NCI-H1436 treated with DMSO at 0.1 percent for 48 hours (cell line): ENCODE measurements at places on chromosomes 7 and 10.

DNA sequence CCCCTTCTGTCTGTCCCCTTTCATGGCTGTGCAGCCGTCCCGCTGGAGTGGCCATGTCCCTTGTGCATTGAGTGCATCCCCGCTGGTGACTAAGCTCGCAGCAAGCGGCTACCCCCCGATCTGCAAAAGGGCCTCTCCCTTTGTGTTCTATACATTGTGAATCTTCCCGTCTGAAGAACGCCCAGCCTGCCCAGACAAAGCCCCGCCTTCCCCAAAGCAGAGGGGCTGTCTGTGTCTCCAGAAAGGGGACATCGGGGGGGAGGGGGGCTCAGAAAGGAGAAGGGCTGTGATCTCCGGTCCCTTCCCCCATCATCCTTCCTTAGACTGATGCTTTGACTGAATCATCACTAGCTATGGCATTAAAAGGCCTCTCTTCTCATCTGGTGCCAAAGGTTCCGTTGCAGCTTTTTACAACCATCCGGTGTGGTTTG is 11.9 kb downstream of the NPTX2 start:
- DNase-seq, result no peak

DNA sequence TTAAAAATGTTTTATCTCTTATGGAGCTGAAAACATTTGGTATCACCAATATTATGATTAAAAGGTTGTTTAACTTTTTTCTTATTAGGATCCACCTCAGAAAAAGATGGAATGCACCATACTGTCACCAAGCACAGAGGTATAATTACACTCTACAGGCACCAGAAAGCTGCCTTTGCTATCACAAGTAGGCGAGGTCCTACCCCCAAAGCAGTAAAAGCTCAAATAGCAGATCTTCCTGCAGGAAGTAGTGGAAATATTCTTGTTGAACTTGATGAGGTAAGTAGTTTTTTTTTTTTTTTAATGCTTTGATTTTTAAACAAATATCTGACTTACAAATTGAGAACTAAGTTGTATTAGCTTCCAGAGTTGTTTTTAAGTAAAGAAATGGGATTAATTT is 68.5 kb downstream of the BTAF1 start:
- no peak for DNase-seq

- no peak for DNase-seq
Observed at GRCh38 chr7:88317422-88317821, 10.7 kb upstream of the STEAP4 start.

DNA sequence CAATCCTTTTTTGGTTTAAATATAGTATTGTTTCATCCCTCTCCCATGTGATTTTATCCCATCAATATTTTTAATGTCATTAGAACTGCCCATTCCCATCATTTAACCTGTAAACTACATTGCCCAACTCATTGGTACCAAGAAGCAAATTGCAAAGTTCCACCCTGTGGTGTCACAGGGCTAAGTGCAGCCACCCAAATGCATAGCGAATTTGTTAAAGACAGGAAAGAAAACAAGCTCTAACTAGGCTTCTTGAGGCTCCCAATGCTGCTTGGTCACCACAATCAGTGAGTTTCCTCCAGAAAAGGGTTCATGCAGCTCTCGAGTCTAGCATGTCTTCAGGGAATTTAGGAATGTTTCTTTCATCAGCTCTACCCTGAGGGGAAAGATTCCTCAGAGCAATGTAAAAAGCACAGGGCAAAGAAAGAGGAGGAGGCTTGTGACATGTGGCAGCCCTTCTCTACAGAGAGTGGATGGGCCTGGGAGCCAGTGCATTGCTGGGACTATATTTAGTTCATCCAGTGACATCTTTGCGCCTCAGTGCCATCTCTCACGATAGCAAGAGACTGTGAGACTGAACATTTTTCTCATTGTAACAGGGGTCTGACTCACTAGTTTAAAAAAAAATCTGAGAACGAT is 58.1 kb downstream of the CAV1 start:
- no peak for DNase-seq

DNA sequence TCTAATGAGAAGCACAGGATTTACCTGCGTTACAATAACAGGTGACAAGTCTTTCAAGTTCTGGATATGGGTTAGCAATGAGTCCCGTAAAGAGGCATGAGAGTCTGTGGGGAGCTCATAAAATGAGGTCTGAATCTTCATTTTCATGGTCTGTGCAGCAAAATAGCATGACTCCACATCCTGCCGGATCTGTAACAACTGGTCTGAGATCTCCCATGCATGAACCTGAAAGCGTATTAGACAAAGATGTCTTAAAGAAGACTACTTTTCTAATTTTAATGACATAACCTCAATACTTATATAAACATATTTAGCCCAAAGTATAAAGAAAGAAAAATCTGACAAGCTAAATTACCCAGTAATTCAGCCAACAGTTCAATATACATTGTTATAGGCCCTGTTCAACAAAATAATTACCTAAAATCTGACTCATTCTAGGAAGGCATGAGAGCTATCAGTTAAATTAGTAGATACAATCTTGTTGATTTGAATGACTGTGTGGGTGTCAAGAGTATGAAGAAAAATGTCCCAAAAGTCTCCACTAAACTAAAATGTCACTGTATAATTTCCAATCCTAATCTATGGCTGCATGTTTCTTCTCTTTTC is 36.9 kb downstream of the TNPO3 start:
- no peak for DNase-seq

GRCh38 chr7:86939197-86939814 is 120.1 kb downstream of the ELAPOR2 start:
- DNase-seq, result no peak

- DNase-seq, result no peak
Observed at GRCh38 chr10:121414366-121415062, 183.7 kb downstream of the FGFR2 start.

DNA sequence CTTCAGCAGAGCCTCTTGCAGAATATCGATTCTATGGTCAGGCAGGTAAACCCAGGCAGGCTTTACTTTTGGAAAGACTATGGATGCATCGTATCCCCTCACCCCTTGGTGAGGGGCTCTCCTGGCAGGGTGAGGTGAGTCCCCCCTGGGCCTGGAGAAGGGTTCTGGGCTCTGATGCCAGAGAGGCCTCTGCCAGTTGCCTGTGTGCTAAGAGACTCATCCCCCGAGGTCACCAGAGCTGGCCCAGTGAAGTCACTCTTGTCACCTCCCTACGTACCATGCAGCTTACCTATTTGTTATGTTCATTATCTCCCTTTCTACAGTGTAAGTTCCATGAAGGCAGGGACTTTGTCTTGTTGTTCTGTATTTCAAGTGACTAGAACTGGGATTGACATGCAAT is 51.3 kb downstream of the TSPAN15 start:
- no peak for DNase-seq

- no peak for DNase-seq
Observed at GRCh38 chr7:91242097-91242844, 22.0 kb upstream of the FZD1 start.

DNA sequence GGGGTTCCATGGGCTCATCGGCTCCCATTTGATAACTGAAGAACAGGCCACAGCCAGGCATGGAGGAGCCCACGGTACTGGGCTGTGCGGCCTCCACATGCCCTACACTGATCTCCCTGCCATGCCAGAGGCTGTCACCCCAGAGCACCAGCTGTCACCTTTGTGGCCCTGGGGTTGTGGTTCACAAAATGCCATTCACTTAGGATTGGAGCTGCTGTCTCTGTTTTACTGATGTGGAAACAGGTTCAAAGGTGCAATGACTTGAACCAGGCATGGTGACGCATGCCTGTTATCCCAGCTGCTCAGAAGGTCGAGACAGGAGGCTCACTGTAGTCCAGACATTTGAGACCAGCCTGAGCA is 4.3 kb upstream of the UPK3B start:
- no peak for DNase-seq

DNA sequence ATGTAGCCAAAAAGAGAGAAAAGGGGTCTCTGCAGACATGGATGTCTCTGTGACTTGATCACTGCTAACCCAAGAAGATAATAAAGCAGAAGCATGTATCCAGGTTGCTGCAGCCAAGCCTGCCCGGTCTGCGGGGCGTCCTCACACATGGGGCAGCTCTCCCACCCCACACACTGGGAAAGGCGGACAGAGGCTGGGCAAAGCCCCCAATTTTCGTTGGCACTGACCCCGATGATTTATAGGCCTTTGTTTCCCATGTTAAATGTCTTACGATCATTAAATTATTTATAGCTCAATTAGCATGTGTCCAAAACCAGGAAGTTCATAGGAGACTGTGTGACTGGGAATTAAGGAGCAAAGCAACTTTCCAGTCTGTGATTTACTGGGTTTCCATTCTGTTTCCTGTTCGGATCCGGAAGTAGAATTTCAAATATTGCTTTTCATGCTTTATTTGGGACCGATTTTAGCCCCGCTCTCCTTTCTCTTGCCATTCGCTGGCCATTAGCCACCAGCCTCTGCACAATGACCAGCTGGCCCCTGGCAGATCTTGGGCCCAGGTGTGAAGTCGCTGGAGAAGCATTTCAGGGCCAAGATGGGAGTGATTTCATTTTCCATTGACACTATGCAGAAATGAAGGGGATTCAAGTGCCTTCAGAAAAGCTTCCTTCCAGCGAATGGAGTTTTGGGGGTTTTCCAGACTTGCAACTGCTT is 91.6 kb downstream of the EGFR start:
- no peak for DNase-seq

- no peak for DNase-seq
Observed at GRCh38 chr7:98630770-98631169, 13.7 kb downstream of the NPTX2 start.

- no peak for DNase-seq
Observed at GRCh38 chr10:102274062-102274461, 28.7 kb downstream of the GBF1 start.

- no peak for DNase-seq
Observed at GRCh38 chr7:44290252-44290620, 35.2 kb downstream of the CAMK2B start.

DNA sequence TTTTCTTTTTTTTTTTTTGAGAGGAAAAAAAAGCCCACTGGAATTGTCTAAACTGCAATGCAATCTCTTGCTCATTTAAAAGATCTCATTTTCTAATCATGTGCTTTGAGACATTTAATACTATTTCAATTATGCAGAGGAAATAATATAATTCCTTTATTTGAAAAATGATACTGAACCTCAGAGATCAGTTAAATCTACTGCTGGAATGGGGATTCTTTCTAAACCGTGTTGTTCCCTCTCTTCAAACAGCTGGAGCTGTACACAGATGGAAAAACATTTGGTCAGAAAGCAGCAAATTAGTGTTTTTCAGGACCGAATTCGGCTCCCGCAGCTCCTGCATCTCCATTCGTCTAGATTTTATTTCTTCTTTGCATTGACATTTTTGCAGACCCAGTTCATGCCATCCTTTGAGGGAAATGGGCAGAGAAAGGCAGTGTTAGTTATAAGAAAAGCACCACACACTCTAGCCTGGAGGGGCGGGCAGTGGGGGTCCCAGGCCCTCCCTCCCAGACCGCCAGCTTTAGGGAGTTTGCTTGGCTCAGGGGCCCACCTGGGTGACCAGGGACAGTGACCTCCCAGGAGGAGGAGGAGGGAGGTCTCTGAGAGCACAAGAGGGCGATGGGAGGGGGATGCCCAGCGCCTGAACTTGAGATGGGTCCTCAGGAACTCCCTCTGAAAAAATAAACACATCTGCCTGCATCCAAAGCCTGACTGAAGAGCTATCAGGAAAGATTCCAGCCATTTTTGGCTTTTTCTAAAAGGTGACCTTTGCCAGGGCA is 32.4 kb downstream of the TRIM8 start:
- no peak for DNase-seq

- DNase-seq, result no peak
Observed at GRCh38 chr7:30815951-30816644, 44.9 kb downstream of the MINDY4 start.

GRCh38 chr7:132666071-132666773 is 90.0 kb upstream of the PLXNA4 start:
- DNase-seq, result no peak

DNA sequence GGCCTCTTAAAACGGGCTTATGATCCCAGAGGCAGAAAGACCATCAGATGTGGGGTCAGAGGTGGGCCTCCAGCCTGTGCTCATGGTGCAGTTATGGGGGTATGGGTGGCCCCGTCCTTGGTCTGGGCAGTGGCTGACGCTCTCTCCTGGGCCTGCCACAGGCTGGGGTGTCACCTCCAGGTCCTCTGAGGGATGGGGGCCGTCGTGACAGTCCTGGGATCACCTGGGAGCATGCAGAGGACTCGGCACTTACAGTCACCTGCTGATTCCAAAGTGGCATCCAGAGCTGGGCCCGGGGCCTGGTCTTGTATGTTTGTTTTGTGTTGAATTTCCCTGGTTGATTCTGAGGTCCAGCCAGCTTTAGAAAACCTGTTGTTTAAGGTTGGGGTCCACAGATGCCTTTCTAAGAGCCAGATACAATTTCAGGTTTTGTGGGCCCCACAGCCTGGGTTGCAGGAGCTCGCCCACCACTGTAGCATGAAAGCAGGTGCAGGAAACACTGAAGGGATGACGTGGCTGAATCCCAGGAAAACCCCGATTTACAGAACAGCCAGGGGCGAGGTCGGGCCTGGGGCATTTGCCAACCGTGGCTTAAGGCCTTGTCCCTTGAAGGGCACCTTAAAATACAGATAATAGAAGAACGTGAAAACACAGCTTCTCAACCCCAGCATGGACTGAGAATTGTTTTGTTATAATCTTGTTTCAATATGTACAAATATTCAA is 170.7 kb upstream of the PPP2R2D start:
- no peak for DNase-seq

DNA sequence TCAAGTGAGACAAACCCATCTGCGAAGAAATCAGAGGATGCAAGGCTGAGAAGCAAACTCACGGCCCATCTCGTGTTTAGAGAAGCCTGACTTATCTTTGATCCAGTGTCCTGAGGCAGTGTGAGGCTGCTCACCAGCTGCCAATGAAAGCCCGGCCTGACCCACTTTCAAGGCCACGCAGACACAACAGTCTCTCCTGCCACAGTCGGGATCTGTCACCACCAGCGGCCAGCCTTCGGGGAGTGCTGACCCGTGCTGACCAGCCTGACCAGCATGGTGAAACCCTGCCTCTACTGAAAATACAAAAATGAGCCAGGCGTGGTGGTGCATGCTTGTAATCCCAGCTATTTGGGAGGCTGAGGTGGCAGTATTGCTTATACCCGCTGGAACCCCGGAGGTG is 7.4 kb upstream of the DNAJB6 start:
- no peak for DNase-seq

GRCh38 chr7:13987395-13987794 is 2.1 kb downstream of the ETV1 start:
- DNase-seq, result no peak

GRCh38 chr10:112880633-112881530 is 69.2 kb upstream of the TCF7L2 start:
- no peak for DNase-seq

GRCh38 chr10:89992575-89992974 is 291.2 kb downstream of the KIF20B start:
- DNase-seq, result no peak
